ENCODE measurements at places on chromosomes 3 and 15.

- DNase-seq: no peak
Observed at GRCh38 chr3:129045675-129046036, 14.9 kb upstream of the GP9 start.

GRCh38 chr3:122626515-122627180 lies 49.2 kb downstream of the PARP15 start:
- DNase-seq: no peak

DNA sequence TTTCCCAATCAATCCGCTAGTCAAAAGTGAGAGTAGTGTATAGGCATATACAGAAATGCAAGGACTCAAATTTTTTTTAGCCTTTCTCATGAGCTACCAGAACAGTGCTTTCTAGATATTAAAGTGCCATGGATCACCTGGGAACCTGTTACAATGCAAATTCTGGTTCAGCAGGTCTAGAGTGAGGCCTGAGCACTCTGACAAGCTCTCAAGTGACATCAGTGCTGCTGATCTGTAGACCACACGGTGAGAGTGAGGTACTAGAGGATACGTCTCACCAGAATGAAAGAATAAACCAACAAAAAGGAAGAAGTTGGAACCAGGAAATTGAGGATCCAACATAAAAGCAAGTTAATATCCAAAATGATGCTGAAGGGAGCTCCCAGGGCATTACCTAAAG lies 16.0 kb upstream of the PLA2G4D start:
- DNase-seq: no peak

DNA sequence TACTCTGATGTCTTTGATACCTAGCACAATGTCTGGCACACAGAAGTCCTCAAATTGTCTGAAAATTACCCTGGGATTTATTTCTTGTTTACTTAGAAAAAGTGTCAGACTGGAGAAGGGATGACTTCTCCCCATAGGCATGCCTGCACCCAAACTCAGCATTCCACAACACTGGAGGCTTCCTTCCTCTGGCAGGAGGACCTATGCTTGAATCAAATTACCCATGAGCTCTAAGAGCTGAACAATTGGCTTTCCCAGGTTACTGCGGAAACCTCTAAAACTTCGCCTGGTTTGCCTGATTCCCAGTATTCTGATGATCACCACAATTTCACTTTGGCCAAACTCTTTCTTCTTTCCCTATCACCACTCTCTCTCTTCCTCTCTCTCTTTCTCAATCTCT lies 217.4 kb downstream of the DIPK2A start:
- DNase-seq: no peak

DNA sequence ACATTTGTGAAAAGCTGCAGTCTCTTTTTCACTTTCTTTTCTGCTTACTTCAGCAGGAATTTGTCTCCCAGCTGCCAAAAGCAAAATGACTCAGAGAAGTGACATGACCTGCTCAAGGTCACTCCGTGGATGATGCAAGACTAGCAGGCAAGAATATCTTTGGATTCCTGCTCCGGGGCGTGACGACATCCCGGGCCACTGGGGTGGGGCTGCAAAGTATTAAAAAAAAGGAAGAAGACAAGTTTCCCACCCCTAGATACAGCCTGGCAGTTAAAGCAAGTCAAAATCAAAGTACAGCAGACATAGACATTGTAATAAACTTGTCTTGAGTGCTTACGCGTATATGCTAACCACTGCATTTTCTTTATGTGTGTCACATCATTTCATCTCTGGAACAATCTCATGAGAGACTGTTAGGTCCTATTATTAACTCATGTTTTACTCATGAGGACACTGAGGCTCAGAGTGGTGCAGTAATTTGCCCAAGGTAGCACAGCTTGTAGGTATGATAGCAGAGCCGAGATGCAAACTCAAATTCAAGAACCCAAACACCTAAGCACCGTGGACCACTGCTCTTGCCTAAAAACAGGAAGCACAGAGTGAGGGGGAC lies 485.2 kb upstream of the PROK2 start:
- DNase-seq: no peak

GRCh38 chr3:43998836-43999727 lies 242.6 kb upstream of the TOPAZ1 start:
- DNase-seq: no peak

DNA sequence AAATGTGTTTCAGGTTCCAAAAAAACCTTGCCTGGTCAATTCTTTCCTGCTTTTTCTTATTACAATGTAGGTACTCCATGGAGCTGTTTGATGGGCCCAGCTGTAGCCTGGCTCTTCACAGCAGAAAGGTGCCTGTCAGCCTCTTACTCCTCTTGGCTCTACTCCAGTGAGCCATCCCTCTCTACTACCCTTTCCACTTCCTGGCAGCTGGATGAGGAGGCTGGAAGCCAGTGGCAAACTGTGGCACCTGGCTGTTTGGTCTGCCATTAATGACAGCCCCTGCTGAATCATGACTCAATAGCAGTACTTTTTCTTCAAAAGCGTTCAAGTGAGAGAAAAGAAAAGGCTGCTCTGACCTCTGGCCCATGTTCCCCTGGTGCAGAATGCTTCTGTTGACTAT lies 618.1 kb downstream of the PYDC2 start:
- DNase-seq: no peak

- no peak for DNase-seq
Observed at GRCh38 chr3:184600685-184601377, 39.2 kb downstream of the EPHB3 start.

DNA sequence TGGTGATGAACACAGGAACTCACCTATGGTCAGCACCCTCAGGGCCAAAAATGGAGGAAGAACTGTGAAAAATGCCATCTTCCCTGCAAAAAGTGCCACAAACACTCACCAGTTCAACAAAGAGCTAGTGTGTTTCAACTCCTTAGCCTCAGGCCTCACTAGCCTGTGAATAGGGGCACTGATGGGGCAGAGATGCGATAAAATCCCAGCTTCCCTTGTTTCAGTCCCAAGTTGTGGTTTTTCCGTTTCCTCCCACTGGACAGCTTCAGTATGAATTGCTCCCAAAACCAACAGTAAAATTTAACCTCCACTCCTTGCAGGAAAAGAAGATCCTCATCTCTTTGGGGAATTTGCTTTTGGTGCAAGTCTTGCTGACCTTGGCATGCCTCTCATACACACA lies 117.4 kb upstream of the ADAMTS9 start:
- DNase-seq: no peak

- no peak for DNase-seq
Observed at GRCh38 chr15:49331951-49332350, 91.1 kb upstream of the FGF7 start.

- DNase-seq: no peak
Observed at GRCh38 chr3:185423178-185423577, 60.2 kb downstream of the MAP3K13 start.

DNA sequence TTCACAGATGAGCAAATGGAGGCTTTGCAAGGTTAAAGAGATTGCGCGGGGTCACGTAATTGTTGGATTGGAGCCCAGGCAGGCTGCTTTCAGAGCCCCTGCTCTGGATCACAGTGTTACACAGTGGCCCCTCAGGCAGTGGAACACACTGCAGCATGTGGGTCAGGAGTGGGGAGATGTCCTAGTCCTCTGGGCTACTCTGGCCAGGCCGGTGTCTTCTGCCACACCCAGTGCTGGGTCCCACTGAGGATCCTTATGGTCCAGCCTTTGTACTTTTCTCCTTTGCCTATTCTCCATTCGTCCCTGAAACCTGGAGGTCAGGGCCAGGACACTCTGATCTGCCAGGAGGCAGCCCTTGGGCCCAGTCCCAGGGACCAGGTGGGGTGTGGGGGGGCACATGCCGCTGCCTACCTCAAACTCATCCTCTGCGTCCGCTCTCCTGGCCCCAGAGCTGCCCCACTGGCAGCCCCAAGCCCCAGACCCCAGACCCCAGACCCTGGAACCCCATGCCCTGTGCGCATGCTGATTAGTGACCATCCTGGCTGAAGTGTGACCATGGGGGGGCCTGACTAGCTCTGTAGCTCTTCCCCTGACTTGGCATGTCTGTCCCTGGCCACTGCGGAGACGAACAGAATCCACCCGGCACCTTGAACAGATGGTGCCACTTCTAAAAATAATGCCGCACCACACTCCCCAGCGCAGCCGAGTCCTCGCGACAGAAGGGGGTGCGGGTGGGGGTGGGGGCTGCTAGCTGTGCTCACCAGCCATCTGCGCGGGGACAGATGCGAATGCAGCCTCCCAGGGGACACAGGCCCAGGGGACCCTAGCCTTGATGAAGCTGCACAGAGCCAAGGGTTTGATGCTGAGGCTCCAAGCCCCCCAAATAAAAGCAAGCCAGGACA lies 41.6 kb downstream of the ATP2B2 start:
- DNase-seq: no peak

- no peak for DNase-seq
Observed at GRCh38 chr15:57337868-57338411, 38.4 kb upstream of the CGNL1 start.

- no peak for DNase-seq
Observed at GRCh38 chr3:70615286-70615685, 302.8 kb upstream of the MDFIC2 start.

DNA sequence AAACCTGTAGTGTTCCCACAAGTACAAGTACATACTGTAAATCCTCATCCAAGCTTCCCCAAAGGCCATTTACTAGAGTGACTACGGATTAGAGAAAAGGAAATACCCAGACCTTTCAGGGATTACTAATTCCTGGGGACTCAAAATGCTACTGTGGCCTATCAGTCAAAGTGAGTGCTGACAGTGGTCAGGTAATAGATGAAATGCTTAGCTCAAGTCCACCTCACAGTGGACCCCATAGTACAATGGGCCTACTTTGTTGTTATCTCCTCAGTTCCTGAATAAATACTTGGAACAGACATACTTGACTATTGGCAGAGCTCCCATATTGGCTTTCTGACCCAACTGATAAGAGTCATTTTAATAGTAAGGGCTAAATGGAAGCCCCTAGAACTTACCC lies 61.6 kb downstream of the MAP4 start:
- DNase-seq: no peak

DNA sequence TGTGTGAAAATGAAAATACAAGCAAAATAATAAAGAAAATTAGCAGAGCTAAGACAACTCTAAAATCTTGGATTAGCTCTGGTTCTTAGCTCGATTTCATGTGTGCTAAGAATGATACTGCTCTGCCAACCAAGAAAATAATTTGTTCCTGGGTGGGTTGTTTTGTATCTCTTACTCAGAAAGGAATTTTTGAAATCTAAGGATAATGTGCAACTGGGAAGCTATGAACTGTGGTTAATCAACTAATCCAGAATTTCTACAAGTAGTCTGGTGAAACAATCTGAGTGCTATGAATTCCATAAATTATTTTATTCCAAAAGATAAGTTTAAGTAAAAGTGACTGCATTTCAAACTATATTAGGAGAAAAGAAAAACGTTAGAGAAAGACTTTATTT lies 92.0 kb downstream of the TFDP2 start:
- DNase-seq: no peak

DNA sequence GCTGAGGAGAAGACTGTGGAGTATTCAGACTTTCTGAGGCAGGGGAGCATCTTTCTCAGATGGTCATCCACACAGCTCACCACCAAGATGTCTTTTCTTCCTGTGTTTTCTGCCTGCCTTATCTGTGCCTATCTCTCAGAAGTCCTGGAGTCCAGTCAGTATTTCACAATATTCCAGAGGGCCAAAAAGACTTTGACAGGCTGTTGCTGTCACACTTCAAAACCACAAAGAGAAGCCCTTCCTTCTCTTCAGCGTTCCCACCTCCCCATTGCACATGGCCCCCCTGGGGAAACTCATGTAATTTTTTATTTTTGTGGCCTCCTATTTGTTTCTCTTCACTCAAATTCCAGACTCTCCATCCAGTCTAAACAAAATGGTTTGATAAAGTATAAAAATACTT lies 585.2 kb downstream of the EPHA3 start:
- DNase-seq: no peak

DNA sequence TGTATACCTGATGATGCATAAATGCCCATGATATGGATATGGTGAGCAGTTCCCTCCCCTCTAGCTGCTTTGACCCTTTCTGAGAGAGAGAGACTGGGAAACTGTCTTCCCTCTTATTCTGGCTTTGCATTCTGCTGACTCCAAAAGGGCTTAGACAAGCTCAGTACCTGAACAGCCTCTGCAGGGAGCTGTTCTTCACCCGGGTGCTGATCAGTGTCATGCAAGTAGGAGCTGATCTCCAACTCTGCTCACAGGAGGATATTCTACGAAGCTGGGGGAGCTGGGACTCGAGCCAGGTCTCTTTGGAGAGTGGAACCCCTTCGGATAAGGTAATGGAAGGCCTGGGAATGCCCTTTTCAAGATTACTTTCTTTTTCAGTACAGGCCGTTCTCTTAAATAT lies 237.1 kb downstream of the RYR3 start:
- DNase-seq: no peak

DNA sequence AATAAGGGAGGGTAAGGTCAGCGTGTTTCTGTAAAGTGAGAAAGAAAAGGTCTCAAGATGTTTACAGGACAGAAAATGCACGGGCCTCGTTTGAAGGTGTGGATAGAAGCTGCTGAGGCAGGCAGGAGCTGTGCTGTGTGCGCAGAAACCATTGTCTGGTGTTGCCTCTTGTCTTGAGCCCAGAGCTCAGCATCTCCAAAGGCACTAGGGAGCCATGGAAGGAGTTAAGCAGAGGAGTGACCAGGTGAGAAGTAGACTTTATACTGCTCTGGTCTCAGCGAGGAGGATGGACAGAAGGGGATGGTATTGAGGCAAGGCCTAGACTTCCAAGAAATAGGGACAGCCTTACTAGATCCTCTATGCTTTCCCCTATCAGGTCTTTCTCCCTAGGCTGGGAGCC lies 13.0 kb downstream of the CAND2 start:
- DNase-seq: no peak

GRCh38 chr3:44893097-44893496 lies 18.7 kb downstream of the TGM4 start:
- DNase-seq: no peak

- no peak for DNase-seq
Observed at GRCh38 chr15:33729653-33730052, 238.6 kb upstream of the CHRM5 start.

- no peak for DNase-seq
Observed at GRCh38 chr3:70647823-70648222, 335.4 kb upstream of the MDFIC2 start.

DNA sequence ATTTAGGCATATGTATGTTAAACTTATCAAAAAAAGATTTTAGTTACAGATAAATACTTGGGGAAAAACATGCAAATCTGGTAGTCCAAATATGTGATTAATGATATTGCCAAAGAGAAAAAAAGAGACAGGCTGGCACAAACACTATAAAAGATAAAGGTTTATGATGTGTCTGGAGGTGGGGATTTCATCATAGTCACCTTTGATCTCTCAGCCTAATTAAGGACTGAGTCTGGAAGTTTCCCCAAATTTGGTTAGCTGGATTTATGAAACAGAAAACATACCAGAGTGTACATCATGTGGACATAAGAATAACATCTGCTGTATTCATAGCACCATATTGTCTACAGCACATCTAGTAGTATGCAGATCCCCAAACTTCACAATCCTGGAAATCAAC lies 157.0 kb downstream of the FGF12 start:
- no peak for DNase-seq

GRCh38 chr3:73353649-73354217 lies 271.0 kb downstream of the PDZRN3 start:
- DNase-seq: no peak

DNA sequence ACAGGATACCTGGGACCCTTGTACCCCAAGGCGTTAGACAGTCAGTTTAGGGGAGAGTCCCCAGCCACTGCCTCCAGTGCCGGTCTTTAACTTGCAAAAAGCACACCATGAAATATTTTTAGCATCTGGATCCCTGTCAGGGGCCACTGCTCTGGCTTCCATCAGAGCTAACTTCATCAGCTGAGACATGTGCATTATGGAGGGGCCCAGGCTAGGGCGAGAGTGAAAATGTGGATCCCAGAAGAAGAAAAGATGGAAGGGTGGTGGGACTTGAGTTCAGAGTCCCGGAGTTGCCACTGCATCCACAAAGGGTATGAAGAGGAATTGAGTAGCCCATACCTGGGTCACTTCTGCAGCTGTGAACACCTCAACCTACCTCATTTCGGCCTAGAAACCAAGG lies 23.5 kb upstream of the SPATA12 start:
- no peak for DNase-seq

Data from NCI-H1436 treated with DMSO at 0.1 percent for 48 hours (cell line).